EL (cell line): ENCODE measurements at places on chromosomes 7 and 10.
A peak's percentile ranks its signal among the peaks of the same experiment; 100 is the strongest.

DNA sequence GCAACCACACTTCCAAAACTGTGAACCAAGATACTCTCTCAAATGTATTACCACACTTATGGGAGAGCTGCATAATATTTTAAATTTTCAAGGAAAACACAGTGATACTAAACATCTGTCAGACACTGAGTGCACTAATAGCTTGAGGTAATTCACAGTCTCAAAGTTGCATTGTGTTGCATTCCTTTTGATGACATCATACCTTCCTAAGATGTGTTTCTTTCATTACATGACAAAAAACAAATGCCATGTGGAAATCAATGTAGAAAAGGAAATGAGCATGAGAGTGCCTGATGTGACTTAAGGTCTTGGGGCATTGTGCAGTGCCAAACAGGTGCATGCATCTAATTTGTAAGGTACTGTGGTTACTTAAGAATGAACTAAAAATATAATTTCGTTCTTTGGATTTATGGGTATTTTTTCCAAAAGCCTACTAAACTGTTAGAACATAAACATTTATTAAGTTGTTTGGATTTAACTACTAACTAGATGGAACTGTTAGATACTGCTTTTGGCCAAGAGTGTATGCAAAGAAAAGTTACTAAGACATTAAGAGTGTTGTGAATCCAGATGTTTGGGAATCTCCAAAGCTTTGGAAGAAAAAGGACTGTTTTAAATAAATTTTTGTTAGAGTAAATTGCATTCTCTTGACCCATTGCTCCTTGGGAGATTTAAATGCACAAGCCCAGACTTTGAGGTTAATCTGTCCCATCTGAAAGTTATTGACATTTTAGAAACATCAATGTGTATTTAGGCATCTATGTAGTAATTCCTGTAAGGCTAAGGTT lies 496.2 kb upstream of the SEMA3D start:
- peak; percentile 60 for DNase-seq

GRCh38 chr10:78231327-78231726 lies 197.7 kb downstream of the RPS24 start:
- DNase-seq, result no peak

DNA sequence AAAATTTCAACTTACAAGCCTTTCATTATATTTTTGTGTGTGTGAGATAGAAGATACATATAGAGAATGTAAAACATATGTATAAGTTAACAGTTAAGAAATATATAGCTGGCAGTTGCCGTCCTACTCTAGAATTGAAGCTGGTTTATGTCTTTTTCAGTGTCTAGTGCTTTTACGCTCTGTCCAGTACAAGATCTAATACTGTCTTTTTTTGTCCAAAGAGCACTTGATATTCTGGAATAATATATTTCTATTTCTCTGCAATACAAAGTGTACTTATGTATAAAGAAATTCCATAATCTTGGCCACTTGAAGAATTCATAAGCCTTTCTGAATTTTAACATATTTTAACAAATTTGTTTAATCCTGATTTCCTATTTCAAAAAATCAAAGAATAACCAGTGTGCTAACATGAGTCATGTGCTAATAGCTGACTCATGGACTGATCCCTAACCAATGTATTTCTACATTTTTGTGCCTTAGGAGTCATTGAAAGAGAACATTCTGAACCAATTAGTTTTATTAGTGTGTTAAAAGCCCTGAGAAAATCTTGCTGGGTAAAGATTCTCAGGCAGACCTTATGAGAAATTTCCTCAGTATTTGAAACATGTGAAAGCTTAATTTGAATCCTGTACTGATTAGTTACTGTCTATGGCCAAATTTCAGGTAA lies 73.2 kb upstream of the CCAR1 start:
- peak; percentile 84 for DNase-seq

GRCh38 chr10:106765241-106765754 lies 399.2 kb downstream of the SORCS1 start:
- no peak for DNase-seq

- DNase-seq, result no peak
These were observed 131.4 kb downstream of the SRPK2 start for GRCh38 chr7:105257338-105257737.

GRCh38 chr7:108165723-108166122 lies 35.6 kb upstream of the LAMB4 start:
- DNase-seq, result no peak

- peak; percentile 27 for DNase-seq
These were observed 66.5 kb downstream of the VPS50 start for GRCh38 chr7:93298671-93299070.

GRCh38 chr7:98483964-98484545 lies 83.2 kb upstream of the BAIAP2L1 start:
- DNase-seq, result no peak
